ENCODE measurements at places on chromosomes 12 and 14.

- no peak for DNase-seq
Observed at GRCh38 chr14:55780156-55780946, 200.3 kb downstream of the KTN1 start.

- peak; percentile 86 for DNase-seq
Observed at GRCh38 chr14:68255693-68256178, 436.2 kb downstream of the RAD51B start.

GRCh38 chr12:69068448-69068847 is 135.5 kb upstream of the CPM start:
- DNase-seq: no peak

- no peak for DNase-seq
Observed at GRCh38 chr12:50507474-50507838, 2.7 kb downstream of the DIP2B start.

DNA sequence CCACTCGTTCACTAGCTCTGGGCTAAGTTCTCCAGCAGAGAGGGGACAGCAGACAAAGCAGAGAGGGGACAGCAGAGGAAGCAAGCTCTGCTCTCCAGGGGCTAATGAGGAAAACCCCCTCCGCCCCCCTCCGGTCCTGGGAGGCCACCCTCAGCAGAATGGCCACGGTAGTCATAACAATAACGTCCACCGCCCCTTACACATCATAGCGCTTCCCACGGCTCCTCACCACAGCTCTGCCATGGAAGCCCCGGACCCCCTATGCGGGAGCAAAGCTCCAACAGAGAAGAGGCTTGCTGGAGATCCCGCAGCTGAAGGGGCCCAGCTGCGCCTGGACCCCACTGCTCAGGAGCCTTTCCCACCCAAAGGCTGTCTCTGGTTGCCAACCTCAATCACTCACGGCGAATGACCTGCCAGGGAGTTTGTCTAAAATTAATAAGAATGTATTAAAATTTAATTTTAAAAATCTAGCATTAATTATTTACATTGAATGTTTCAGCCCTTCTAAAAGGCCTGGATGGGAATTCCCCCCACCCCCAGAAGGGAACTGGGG is 17.4 kb downstream of the BEGAIN start:
- DNase-seq: no peak

GRCh38 chr12:27982951-27983350 is 10.4 kb upstream of the PTHLH start:
- DNase-seq: no peak

GRCh38 chr14:100049220-100049619 is 16.0 kb upstream of the EVL start:
- DNase-seq: no peak

GRCh38 chr14:51643140-51643539 is 8.6 kb upstream of the FRMD6 start:
- DNase-seq: no peak

GRCh38 chr12:90585640-90586304 is 369.2 kb downstream of the CCER1 start:
- no peak for DNase-seq

DNA sequence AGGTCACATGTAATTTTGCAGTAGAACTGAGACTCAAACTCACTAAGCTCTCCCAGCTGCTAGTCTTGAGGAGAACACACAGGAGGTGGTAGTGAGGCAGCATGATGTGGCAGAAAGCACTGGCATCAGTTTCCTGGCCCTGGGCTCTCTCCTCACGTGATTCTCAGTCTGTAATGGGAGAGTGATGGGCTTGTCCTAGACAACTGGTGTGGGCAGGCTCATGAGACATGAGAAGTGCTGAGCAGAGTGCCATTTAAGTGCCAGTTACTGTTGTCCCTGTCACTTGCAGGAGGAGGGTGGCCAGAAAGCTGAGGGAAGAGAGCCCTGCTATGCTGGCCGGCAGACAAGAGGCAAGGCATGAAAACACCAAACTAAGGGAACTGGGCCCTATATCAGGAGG is 48.5 kb upstream of the OVCH1 start:
- no peak for DNase-seq

Data from T47D (cell line).